ENCODE measurements at places on chromosomes 16 and 17.

DNA sequence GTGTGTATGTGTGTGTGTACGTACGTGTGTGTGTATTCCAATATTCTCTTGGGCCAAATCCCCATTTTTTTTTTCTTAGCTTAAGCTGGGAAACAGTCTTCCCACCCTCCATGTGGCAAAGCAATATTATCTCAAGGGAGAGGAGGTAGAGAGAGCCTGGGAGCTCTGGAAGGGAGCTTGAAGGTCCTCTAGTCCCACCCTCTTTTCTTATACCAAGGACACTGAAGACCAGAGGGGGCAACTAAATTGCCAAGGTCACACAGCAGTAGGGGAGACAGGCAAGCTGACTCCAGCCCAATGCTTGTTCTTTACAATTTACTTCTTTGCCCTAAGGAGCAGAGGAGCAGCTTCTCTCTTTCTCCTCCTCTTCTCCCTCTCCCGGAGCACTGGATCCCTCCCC is 6.8 kb downstream of the SRCIN1 start:
- no peak for DNase-seq

- DNase-seq, result no peak
These were observed 10.9 kb downstream of the KRT37 start for GRCh38 chr17:41413353-41413957.

GRCh38 chr17:7133424-7133823 is 18.8 kb upstream of the ASGR2 start:
- no peak for DNase-seq

DNA sequence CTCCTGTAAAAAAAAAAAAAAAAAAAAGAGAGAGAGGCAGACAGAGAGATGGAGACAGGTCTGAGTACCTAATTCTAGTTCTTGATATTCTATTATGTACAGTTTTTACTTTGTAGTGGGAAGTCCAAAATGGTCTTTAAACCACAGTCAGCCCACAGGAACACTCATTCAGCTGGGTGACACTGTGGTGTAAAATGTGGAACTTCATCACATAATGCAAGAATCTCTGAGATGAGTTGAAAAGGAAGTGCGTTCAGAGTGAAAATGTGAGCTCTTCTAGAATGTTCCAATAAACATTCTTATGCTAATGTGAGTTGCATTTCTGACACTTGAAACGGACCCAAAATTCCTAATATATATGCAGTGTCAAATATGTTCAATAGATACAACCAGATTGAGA is 972.1 kb downstream of the CDH11 start:
- no peak for DNase-seq

GRCh38 chr17:47188271-47188875 is 722 bp downstream of the CDC27 start:
- DNase-seq, result no peak

DNA sequence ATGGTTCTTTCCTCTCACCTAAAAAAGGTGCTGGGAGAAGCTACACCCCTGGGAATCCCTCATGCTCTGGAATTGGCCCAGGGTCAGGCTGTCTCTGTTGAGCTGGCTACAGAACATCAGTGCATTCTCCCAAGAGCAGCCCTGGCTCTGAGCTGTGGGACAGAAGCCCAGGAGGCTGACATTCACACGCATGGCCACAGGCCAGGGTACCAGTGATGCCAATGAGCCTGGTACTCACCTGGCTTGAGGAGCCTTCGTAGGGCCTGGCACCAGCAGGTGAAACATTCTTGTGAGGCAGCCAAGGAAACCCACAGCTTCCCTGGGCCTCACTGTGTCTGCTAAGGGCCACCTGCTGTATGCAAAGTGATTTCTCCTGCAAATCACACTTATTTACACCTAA is 121.7 kb upstream of the CCL2 start:
- DNase-seq, result peak; percentile 58

DNA sequence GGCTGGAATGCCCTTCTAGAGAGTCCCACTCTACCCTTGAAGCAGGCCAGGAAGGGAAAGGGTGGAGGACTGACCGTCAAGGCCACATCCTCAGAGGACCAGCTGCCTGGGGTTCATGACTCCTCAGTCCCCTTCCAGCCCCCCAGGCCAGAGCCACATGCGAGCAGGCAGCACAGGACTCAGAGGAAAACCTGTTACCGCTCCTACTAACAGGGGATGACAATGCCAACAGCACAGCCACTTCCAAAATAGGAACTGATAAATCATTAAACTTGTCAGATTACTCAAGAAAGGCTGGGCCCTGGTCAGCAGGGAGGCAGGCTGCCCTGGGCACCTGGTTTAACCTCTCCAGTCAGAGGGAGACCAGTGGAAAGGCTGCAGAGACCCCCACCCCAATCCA is 206.2 kb upstream of the SDK2 start:
- DNase-seq, result no peak

GRCh38 chr16:72976438-72977064 is 71.4 kb downstream of the ZFHX3 start:
- DNase-seq, result no peak

GRCh38 chr17:41775394-41776226 is 10.9 kb downstream of the JUP start:
- no peak for DNase-seq

- no peak for DNase-seq
These were observed 15.4 kb downstream of the CUEDC1 start for GRCh38 chr17:57939797-57940196.

DNA sequence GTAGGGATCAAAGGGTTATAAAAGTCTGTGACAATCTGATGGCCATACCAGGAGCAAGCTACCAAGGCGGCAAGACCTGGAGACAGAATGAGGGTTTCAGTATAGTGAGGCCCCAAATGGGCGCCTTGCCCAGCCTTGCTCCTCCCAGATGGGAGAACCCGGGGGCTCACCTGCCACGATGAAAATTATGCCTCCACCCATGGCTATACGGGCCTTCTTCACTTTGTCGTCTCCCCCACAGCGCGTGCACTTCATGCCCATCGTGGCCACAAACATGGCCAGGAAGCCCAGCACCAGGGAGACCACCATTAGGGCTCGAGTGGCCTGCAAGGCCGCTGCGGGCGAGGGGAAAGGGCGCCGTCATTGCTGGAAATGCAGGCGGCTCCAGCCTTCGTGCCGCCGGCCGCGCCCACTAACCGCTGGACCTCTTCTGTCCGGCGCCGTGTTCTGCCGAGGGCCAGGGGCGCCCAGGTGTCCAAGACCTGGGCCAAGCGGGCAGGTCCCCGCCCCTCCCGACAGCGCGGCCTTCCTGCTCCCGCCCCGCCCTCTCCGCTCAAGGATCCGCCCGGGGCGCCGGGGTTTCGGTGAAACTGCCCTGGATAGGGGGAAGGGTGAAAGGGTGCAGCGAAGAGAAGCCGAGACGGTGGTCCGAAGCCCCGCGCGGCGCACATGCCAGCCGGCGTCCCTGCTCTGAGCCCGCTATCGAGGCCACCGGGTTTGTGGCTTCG is 1.5 kb downstream of the CLDN7 start:
- DNase-seq, result peak; percentile 60

DNA sequence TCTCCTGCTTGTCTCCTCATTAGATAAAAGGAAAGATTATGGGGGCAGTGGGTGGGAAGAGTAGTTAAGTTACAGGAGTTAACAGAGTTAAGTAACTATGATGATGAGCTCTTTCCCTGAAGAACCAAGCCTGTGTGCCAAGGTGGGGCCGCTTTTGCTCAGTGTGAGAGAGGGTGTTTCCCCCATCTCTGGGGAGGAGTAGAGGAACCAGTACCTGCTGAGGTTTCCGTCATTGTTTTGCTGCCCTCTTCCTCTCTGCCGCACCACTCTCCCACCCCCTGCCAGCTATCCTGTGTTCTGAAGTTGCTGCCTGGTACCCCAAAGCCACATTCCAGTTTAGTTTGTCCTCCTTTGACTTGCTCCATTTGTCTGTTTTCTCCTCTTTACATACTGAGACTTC is 20.8 kb upstream of the KRT10 start:
- DNase-seq, result no peak

DNA sequence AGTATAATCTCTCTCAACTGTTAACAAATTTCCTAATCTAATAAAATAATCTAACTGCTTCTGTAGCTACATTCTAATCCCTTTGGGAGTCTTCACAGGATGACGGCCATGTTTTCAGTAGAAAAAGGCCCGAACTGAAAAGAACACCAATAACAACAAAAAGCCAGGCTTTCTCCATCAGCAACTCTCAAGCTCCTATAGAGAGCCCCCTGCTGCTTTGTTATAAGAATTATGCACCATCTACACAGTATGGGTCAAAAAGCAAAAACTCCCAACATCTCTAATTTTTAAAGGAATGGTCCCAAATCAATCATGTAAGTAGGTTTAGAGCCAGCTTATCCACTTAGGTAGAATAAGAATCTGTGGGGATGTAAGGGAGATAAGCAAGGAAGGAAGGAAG is 163.6 kb upstream of the C17orf78 start:
- DNase-seq, result no peak

GRCh38 chr17:79977708-79978547 is 57.7 kb downstream of the TBC1D16 start:
- DNase-seq, result peak; percentile 50

DNA sequence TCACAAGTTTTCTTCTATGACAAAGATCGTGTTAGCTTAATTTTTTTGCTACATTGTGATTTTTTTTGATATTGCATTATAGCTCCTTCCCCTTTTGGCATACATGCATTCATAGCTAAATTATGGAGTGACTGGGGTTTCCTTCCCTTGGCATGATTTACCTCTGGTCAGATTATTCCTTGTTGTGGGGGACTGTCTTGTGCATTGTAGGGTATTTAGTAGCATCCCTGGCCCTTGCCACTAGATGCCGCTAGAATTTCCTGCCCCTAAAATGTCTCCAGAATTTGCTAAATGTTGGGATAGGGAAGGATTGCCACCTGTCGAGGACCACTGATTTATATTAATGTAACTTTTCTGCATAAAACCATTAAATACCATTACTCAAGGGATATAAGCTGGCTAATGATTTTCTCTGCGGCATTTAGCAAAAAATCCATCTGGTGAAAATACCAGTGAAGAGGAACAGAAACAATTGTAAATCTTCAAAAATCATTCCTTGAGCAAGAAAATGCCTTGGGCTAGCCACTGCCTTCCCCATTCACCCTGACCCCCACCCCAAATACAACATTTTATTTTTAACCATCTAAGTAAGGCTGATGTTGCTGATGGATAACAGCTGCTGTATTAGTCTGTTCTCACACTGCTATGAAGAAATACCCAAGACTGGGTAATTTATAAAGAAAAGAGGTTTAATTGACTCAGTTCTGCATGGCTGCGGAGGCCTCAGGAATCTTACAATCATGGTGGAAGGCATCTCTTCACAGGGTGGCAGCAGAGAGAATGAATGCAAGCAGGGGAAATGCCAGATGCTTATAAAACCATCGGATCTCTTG is 195.2 kb downstream of the MAP2K6 start:
- DNase-seq, result no peak

DNA sequence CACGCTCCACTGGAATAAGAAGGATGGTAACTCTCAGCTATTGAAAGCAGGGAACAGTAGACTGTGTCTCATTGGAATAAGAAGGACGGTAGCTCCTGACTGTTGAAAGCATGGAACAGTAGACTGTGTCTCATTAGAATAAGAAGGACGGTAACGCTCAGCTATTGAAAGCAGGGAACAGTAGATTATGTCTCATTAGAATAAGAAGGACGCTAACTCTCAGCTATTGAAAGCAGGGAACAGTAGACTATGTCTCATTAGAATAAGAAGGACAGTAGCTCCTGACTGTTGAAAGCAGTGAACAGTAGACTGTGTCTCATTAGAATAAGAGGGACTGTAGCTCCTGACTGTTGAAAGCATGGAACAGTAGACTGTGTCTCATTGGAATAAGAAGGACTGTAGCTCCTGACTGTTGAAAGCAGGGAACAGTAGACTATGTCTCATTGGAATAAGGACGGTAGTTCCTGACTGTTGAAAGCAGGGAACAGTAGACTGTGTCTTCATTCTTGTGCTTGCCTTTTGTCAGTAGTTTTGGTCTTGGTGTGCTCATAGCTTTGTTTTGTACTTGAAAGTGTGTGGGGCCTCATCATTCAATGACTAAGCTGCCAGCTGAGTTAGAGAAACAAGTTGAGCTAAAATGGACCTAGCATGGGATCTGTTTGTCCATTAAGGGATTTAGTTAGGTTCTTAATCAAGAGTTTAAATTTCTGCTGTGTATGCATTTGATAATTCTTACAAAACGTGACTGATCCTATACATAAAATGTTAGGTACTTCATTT is 58.5 kb downstream of the BANP start:
- no peak for DNase-seq

GRCh38 chr16:10367616-10368188 is 18.2 kb upstream of the ATF7IP2 start:
- no peak for DNase-seq

- DNase-seq, result no peak
These were observed 425.1 kb downstream of the UTP18 start for GRCh38 chr17:51685287-51685909.

GRCh38 chr17:59151591-59151990 is 3.4 kb downstream of the SKA2 start:
- DNase-seq, result no peak

GRCh38 chr17:18225642-18226283 is 328 bp downstream of the LLGL1 start:
- no peak for DNase-seq

GRCh38 chr16:88613911-88614817 is 24.2 kb upstream of the IL17C start:
- no peak for DNase-seq

GRCh38 chr17:82277851-82278250 is 4.4 kb upstream of the CSNK1D start:
- DNase-seq, result no peak

DNA sequence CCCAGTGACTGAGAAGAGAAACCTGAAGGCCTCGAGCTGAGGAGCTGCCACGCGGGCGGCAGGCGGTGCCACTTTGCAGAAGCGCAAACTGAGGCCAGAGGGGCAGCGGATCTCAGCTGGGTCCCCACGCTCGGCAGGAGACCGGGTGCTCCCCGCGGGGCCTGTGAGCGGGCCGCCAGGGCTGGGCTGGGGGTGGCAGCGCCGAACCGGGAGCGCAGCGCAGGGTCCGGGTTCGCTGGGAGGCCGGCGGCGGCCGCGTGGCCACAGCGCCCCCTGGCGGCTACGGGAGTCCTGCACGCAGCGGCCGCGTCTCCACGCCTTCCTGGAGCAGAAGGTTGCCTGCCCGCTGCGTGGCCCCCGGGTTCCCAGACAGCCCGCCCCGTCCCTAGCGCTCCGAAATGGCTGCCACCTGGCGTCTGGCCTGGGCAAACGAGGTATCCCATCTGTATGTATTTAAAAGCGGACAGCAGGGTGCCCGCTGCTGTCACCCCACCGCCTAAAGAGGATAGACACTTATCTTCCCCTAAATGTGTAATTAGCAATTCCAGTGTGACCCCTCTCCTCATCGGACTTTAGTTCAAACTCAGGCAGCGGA is 96.1 kb upstream of the CDH5 start:
- peak; percentile 70 for DNase-seq

DNA sequence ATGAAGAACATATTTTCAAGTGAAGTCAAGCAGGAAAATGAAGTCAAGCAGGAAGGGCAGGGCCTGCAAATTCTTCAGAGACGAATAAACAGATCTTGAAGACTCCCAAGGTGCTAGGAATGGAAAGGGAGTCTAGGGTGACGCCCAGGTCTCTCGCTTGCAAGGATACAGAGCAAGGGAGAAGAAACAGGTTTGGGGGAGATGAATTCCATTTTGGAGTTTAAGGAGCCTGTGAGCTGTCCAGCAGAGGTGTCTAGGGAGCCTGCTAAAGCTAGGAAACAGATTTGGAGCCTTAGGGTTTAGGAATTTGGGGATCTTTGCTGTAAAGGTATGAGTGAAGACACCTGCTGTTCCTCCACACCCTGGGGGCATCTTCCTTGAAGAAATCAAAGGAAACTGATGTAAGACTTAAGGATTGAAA is 2.0 kb upstream of the UNKL start:
- no peak for DNase-seq

GRCh38 chr16:24497440-24497839 is 41.9 kb upstream of the RBBP6 start:
- no peak for DNase-seq

GRCh38 chr17:83177611-83178532 is 98.5 kb downstream of the METRNL start:
- DNase-seq, result peak; percentile 9

Data from breast epithelium (tissue), 4 donors.